ENCODE measurements at places on chromosomes 2 and 18. TPM values are rescaled to one million over a fixed set of nuclear protein-coding genes. Genes with fewer than 3 reads are reported as not detected.

Gene STPG4
- not detected for polyA plus RNA-seq

- no peaks in the 10 kb centered on the region for H3K36me3 ChIP-seq
- H3K4me3 ChIP-seq, result no peak overlapping the region
- H3K27ac ChIP-seq, result no peak overlapping the region
- H3K4me1 ChIP-seq, result no peaks in the 10 kb centered on the region
- no peaks in the 10 kb centered on the region for H3K27me3 ChIP-seq
- no peak for DNase-seq
Observed at GRCh38 chr2:127718271-127718670, 17.0 kb downstream of the SFT2D3 start.

- H3K4me3 ChIP-seq, result no peak overlapping the region
- no peak for DNase-seq
- no peaks in the 10 kb centered on the region for H3K27me3 ChIP-seq
- H3K27ac ChIP-seq, result no peak overlapping the region
Observed at GRCh38 chr18:9704233-9705118, 3.6 kb upstream of the RAB31 start.

DNA sequence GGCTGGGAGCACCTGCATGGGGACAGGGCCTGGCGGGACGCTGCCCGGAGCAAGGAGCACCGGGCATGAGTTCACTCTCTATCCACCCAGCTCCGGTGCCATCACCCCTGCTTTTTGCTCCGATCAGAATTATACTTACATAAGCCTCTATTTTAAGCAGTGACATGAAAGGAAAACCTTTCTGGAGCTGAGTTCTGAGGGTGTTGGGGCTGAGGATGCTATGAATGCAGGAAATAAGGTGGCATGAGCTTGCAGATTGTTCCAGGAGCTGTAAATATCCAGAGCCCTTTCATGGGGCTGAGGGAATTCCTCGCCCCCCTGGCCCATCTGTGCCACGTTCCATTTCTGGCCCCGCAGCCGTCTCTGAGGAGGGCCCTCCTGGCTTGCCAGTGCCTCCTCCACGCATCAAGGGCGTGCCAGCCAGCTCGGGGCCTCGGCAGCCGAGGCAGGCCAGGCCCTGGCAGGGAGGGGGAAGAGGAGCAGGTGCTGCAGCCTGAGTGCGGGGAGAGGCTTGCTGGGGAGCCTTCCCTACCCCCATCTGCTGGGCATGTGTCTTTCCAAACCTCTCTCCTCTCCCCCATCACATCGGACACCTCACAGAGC lies 91.7 kb upstream of the MCFD2 start:
- H3K27ac ChIP-seq, result peak overlapping the region; percentile 1
- no peak for DNase-seq

- peaks cover 2% of the 10 kb centered on the region for H3K4me1 ChIP-seq
- no peak overlapping the region for H3K4me3 ChIP-seq
- no peaks in the 10 kb centered on the region for H3K36me3 ChIP-seq
- H3K27ac ChIP-seq, result no peak overlapping the region
Observed at GRCh38 chr2:42010743-42011298, 37.0 kb upstream of the PKDCC start.

DNA sequence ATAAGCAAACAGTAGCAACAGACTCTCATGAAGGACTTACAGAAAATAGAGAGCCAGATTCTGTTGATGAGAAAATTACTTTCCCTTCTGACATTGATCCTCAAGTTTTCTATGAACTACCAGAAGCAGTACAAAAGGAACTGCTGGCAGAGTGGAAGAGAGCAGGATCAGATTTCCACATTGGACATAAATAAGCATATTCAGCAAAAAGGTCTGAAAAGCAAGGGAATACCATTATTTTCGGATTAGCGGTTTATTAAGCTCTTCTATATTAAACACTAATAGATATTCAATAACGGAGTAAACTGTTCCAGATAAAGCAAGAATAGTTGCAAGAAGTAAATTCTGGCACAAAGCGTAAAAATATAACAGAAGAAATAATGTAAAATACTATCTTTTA lies 25.0 kb downstream of the POLI start:
- no peak for DNase-seq
- H3K4me1 ChIP-seq, result no peaks in the 10 kb centered on the region
- H3K27me3 ChIP-seq, result no peaks in the 10 kb centered on the region
- H3K4me3 ChIP-seq, result no peak overlapping the region
- no peak overlapping the region for H3K27ac ChIP-seq

All from ovary (tissue), 10 donors.